Activated CD8-positive, alpha-beta memory T cell treated with anti-CD3 and anti-CD28 coated beads, Interleukin-2, amount 10 ng/mL, durations not matched to agents 7 days and 5 days (primary cell): ENCODE measurements at places on chromosomes 4 and X. TPM values are rescaled to one million over a fixed set of nuclear protein-coding genes. Genes with fewer than 3 reads are reported as not detected.

DNA sequence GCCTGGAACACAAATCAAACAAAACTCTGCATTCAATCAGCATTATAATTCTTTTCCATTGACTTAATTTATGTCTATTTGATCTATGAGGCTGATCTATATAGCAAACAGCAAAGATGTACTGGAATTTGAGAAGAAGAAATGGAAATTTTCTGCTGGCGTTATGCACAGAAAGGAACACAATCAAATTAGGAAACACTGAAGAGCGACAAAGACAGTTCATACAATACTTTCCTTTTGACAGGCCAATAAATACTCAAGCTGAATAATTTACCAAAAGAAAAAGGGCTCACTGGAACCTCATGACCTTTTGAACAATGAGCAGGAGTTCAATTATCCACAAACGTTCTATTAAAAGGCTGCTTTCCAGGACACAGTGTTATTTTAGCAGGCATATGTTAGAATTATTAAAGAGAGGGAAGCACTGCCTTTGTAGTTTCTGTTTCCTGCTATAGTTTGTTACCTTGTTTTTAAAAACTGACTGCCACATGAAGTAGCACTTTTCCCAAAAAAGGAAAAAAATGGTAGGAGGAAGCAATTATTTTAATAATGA lies 8.1 kb downstream of the PDHA2 start:
- DNase-seq = no peak

Gene LRCH2
- total RNA-seq = not detected

DNA sequence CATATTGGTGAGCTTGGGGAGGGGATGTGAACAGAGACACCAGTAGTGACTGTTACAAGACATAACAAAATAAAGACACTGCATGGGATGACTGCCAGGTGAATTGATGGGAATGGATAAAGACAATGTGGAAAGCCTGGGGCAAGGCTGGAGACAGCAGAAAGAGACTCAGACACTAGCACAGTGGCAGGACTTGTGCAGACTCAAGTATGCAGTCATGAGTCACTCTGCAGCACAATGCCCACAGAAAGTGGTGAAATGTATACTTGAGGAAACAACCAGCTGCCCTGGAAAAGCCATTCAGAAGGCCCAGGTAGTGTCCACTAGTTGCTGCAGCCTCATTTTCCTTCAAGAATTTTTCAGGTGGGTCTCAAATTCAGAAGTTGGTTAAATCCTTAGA lies 452.3 kb downstream of the MID1IP1 start:
- DNase-seq = no peak

DNA sequence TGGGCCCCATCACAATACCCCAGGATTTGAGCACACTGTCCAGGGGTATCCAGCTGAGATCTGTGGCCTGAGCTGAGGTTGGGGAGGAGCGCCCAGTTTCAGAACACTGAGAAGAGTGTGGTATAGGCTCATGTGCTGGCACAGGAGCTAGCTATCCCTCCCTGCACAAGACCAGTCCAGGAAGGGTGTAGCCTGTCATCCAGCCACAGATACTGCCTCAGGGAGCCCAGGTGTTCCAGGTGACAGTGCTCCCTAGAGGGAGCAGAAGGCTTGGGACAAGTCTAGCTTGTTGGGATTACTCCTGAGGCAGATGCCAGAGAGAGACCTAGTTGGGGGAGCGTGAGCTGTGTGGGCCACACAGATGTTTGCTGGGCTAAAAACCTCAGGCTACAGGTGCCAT lies 79.6 kb upstream of the GLRA2 start:
- DNase-seq = no peak

DNA sequence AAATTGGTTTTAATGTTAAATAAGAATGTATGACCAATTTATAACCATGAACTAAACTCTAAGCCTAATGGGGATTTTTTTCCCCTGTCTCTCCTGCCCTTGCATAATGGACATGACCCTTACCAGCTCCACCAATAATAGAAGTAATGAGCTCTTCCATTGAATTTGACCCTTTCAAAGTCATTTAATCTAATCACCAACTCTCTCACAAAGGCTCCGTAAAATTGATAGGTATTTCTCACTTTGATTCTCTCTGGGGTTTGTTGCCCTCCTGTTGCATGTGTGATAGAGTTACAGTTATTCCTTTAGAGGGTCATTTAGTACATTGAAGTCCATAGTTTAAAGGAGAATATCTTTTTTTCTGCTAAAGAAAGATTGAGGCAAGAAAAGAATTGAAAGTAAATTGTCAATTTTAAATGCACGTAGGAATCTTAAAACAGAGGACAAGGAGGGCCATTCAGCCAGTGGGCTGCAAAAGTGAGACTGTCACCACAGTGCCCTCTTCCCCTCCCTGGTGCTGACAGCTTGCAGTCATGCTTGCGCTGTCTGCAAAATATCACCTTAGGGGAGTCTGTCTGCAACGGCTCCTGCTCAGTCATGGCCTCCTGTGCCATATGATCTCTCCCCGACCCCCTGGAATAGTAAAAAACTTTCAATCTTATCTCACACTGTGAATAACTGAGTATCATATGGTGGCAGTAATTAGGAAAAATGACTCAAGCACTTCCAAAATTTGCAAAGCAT lies 307.5 kb upstream of the GNPDA2 start:
- no peak for DNase-seq

DNA sequence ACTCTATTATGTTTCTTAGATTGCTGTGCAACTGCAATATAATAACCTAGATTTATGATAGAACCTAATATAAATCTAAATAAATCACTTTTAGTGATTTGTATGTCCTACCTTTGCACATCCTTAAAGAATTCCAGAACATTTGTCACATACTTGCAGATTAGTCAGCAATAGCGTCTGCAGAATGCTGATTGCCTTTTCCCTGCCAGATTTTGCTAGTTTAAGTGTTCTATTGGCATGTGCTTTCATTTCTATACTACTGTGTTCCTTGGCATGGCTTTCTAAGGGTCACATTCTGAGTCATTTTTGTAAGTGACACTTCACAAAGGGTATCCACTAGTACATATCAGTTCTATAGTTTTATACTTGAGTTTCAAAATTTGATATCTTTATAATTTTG lies 303.1 kb upstream of the GIMD1 start:
- DNase-seq = no peak

- DNase-seq = no peak
Measured at GRCh38 chr4:182874304-182874751, 42.9 kb downstream of the DCTD start.

Gene RASGEF1B
- 3.5 TPM for total RNA-seq

DNA sequence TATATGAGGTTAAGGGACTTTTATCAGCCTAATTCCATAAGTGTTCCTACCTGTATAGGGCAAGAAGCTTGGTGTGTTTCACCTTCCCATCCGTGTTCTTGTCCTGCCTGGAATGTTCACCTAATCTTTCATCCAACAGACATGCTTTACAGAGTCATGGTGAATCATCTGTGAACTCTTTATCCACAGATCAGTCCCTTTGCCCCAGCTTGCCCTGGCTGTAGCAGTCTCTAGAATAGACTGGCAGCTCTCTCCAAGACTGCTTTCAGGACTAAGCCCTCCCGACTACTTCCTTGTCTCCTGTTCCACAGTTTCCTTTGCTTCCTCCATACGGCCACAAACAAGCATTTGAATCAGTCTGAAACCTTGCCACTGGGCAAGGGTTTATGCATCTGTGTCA lies 177.9 kb upstream of the IL15 start:
- no peak for DNase-seq

Gene FAM9B
- not detected for total RNA-seq

DNA sequence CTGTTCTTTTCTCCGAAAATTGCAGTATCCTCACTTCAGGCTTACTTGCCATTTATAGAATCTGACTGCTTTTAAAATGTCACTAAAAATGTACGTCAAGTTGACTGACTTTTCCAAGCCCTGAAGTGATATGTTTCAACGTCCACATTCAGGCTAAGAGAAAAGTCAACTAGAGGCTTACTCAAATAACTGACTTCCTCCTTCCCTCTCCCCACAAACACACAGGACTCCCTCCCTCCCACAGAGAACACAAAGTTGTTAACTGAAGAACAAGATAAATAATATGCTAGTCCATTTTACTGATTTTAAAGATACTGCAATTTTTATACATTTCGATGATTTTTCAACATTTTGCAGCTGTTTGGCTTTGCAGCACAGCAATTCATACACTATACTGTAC lies 13.8 kb upstream of the CDKL2 start:
- no peak for DNase-seq

DNA sequence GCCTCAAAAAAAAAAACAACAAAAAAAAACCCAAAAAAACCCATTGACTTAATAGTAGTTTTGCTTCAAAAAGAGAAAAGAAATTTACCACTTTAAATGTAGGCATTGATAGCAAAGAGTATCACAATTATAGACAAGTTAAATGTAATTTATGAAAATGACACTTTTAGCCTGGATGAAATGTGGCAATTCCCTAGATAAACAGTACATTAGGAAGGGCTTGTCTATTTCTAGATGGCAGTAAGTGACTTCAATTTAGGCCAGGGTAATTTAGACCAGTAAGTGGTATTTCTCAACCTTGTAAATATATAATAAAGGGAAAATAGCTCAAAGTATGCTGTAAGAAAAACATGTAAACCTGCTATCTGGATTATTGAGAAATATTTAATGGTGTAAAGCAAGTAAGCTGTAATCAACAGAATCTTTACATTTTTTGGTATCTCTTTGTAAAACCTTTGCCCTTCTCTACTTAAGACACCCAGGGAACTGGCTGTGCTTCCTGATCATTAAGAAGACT lies 103.7 kb upstream of the RAPGEF2 start:
- DNase-seq = no peak

GRCh38 chr4:38664706-38665401 lies 855 bp downstream of the KLF3 start:
- DNase-seq = no peak

Gene BTC
- not detected for total RNA-seq

Gene PRRG1
- total RNA-seq = not detected

DNA sequence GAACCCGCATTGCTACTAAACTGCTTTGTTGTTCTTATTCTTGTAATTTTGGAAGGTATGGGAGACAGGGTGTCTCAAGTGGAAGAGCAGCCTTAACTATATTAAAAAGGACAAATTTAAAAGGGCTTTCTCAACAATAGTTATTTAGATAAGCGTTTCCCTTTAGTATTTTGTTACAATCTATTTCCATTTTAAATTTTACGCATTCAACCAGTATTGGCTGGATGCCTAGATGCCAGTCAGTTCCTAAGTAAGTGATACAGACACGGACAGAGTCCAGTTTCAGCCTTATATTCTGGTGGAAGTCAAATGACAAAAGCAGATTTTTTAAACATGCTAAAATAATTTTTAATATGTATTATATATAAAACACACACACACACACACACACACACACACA lies 28.3 kb downstream of the FAT1 start:
- no peak for DNase-seq

- no peak for DNase-seq
Measured at GRCh38 chr4:101141855-101142254, 205.5 kb downstream of the PPP3CA start.

Gene SHROOM2
- total RNA-seq = not detected

DNA sequence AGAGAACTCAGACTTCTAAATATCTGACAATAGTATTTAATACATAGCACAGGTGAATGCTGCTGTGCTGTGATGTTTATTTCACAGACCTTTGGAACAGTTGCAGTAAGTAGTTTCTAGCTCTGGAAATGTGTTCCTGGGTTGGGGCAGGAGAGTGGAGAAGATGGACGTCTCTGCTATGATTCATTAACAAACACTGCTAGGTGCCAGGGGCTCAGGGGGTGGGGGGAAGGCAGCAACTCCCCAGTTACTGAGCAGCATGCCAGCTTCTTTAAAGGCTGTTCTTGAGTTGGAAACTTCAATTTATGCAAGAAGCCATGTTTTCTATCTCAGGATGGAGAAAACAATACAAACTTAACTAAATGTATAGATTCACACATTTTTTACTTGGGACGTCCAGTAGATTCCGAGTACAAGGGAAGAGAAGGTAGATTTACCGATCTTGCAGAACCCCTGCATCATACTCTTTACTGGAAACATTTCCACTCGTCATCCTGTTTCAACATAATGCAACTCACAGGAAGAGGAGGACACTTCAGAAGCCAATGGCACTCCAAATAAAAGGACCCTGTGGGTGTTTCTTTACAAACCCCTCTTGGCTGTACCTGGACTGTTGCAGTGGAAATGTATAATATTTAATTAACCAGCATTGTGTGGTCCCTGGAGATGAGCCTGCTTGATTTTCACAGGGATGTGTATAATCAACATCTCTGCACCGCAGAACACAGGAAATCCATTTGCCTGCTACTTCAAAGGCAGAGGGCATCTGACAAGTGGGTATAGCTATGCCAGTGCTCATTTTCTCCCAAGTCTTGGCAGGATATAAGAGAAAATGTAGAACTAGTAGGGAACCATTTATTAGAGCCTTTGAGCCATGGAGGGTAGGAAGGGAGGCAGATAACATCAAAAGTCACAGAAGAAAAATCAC lies 171.4 kb downstream of the SH3KBP1 start:
- DNase-seq = no peak

Gene CT47A1
- total RNA-seq = not detected

GRCh38 chr4:2138846-2139500 lies 79.8 kb downstream of the NAT8L start:
- DNase-seq = no peak

GRCh38 chr4:177376024-177376423 lies 66.2 kb downstream of the AGA start:
- DNase-seq = no peak

- DNase-seq = no peak
Measured at GRCh38 chrX:40996886-40997530, 88.2 kb upstream of the USP9X start.

DNA sequence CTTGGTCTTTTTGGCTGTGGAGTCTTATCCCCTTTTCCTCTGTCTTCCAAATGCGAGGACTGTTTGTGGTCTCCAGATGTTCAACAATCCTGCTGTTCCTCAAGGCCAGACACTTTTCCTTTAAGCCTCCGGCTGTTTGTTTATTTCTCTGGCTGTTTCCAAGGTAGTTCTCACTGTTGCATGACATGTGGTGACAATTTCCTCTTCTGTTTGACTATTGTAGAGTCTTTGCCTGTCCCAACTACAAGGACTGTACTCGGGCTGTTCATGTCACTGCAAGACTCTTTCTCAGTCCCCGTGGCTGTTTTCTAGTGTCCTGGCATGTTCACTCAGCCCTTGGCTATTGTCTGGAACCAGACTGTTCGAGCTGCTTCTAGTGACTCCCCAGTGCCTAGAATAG lies 50.6 kb downstream of the ZNF157 start:
- no peak for DNase-seq

DNA sequence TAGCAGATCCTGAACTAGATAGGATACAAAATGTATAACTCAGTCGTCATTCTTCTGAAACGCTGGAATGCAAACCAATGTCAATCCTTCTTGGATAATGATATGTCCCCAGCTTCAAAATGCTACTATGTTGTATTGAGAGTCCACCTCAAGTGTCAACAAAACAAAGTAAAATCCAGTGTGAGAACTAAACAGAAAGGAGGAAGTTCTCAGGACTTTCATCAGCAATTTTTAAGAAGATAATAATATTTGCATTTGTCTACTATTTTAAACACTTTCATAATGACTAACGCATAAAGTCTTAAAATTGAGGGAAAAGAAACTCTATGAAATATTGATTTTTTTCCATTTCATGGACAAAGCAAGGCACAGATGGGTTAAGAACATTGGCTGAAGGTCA lies 36.3 kb downstream of the SOD3 start:
- DNase-seq = no peak

Gene SPANXN2
- not detected for total RNA-seq
